IMR-90 (cell line): ENCODE measurements at places on chromosomes 5 and 9. TPM values are rescaled to one million over a fixed set of nuclear protein-coding genes. Genes with fewer than 3 reads are reported as not detected.

SLC34A3 gene
- total RNA-seq: not detected in 2 replicates

DNA sequence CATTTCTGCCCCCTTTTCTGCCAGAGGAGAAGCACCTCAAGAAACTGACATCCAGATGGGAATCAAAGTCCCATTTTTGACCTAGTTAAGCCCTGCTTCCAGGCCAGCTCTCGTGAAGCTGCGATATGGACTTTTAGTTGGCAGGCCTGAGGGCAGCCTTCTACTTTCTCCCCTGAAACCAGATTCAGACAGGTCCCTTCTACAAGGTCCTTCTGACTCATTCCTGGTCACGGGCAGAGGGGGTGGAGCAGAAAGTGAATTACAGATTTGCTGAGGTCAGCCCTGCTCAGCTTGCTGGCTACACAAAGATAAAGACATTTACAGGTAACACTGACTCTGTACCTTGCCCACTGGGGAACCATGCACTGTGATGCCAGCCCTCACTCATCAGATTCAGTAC is 52.8 kb upstream of the TUT7 start:
- peak; percentile 75 for DNase-seq

DNA sequence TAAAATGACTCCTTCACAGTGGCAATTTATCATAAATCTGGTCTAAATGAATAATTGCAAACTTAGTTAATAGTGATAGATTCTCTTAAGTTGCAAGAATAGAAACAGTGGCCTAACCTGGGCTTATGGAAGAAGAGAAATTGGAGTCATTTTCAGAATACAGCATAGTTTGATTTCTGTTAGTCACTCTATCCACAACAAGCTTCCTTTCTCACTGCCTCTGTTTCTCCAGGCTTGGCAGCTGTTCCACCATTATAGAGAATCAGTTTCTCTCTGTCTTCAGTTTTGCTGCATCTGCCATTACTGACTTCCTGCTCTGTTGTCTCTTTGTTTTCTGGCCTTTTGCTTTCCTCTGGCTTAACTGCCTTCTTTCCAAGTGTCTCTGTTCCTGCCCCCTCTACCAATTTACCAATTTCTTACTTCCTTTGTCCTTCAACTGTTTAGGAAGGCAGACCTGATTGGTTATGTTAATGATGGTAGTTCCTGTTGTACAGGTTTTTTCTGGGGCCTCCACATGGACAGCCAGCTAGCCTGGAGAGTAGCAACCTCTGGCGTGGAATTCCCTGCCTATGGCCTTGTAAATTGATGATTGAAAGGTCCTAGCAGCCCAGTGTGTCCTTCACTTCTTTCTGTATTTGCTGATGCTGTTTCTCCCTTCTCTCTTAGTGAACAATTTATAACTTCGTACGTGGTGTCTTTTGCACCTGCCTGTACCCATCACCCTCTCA is 75.9 kb upstream of the RASGRF2 start:
- no peak for DNase-seq

PRDM9 gene
- total RNA-seq: not detected in 2 replicates

GRCh38 chr9:104073770-104074133 is 20.4 kb upstream of the SMC2 start:
- no peak for DNase-seq

- no peak for DNase-seq
Measured at GRCh38 chr9:4932681-4933080, 52.4 kb upstream of the JAK2 start.

PDE6A gene
- total RNA-seq: not detected in 2 replicates

GRCh38 chr5:60223342-60223741 is 329.8 kb upstream of the PDE4D start:
- DNase-seq: no peak

- DNase-seq: no peak
Measured at GRCh38 chr9:123608104-123608503, 252.1 kb downstream of the CRB2 start.

GRCh38 chr5:176730815-176731475 is 79.4 kb upstream of the UNC5A start:
- DNase-seq: no peak

- no peak for DNase-seq
Measured at GRCh38 chr9:111917201-111917600, 20.6 kb downstream of the UGCG start.

DNA sequence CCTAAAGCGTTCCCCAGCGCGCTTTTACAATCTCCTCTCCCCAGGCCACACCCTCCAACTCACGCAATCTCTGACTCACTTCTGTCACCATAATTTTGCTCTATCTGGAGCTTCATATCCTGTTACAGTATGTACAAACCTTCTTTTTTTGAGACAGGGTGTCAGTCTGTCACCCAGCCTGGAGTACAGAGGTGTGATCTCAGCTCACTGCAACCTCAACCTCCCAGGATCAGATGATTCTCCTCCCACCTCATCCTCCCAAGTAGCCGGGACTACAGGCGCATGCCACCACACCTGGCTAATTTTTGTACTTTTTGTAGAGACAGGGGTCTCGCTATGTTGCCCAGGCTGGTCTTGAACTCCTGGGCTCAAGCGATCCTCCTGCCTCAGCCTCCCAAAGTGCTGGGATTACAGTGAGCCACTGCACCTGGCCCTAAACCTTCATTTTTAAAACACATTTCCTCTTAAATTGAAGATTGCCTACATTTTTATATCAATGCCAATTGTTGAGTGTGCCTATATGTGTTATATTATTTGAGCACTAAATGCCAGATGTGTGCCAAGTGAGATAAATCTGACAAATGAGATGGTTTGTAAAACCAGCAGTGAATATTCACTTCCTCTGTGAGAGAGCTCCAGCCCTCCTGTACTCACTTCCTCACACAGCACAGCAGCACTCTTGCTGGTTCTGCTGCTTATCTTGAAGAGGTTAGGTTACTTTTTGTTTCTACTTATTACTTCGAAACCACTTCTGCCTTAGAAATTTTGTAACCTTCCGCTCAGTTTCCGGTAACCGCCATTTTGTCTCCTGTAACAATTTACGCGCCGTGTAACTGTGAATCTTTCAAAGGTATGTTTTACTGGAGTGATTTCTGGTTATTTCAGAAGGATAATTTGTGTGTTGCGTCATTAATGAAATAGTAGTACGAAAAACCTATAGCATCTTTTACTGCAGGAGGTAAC is 57.9 kb downstream of the DOCK8 start:
- DNase-seq: no peak

DNA sequence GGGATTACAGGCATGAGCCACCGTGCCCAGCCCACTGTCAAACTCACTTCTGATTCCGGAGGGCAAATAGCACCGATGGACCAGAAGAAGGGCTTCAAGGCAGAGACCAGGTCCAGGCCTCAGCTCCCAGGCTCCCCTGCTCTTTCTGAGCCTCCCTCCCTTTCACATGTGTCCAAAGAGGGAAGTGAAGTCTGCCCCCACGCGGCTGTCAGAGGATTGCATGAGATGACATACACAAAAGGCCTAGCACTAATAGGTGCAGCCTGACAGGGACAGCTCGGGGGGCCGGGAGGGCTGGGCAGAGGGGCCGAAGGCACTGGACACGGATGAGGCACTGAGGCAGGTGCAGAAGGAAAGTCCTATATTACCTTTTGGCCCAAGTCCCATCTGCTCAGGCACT is 16.1 kb downstream of the FBP1 start:
- DNase-seq: no peak

DNA sequence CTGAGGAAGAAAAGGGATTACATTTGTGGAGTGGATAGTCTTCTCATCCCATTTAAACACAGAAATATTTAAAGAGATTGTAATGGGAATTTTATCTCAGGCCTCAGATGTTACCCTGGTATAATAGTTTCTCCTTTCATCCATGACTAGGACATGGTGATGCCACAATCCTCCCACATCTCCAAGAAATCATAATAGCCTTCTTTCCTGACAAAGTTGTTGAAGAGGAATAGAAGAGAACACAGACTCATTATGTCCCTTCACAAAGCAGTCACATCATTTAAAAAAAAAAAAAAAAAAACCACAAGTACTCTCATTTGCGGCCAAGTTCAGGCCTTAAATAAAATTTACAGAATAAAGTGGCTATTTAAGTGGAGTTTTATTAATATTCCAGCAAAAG is 359.6 kb downstream of the DEPDC1B start:
- no peak for DNase-seq

DNA sequence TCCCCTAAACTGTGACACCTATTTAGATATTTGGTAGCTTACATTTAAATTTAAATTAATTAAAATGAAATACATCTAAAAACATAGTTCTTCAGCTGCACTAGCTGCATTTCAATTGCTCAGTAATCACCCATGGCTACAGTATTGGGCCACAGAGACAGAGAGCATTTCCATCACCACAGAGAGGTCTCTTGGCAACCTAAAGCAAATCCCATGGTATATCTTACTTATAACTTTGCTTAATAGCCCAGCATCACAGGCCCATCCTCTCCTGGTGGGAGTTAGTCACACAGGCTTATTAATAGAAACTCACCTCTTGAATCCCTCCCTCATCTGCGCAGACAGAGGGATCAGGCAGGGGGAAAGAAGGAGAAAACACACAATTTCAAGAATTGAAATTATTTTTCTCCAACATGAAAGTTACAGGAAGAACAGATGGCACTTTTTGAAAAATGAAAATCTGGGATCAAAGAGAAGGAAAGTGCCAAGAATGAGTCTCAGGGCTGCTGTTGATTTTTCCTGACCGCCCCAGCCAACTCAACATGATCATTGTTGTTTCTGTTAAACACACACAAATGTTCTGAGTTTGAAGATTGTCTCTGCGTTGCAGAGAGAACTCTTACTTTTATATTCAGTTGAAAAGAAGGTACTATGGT is 144.6 kb downstream of the CMYA5 start:
- DNase-seq: no peak

- DNase-seq: no peak
Measured at GRCh38 chr9:131266266-131267229, 9.8 kb downstream of the FAM78A start.

MAST4 gene
- 5.8 and 6.8 TPM in 2 replicates for total RNA-seq
